ENCODE measurements at places on chromosomes 2 and 18.

- DNase-seq: no peak
Measured at GRCh38 chr2:65031341-65032018, 24.7 kb upstream of the CEP68 start.

GRCh38 chr2:112026509-112026908 is 28.6 kb upstream of the TMEM87B start:
- DNase-seq: no peak

- DNase-seq: no peak
Measured at GRCh38 chr2:69992310-69993047, 31.0 kb upstream of the ASPRV1 start.

- no peak for DNase-seq
Measured at GRCh38 chr2:33419581-33420200, 56.8 kb upstream of the RASGRP3 start.

GRCh38 chr2:5392658-5393057 is 299.5 kb upstream of the SOX11 start:
- no peak for DNase-seq

- DNase-seq: no peak
Measured at GRCh38 chr18:5964996-5965395, 69.7 kb upstream of the TMEM200C start.

DNA sequence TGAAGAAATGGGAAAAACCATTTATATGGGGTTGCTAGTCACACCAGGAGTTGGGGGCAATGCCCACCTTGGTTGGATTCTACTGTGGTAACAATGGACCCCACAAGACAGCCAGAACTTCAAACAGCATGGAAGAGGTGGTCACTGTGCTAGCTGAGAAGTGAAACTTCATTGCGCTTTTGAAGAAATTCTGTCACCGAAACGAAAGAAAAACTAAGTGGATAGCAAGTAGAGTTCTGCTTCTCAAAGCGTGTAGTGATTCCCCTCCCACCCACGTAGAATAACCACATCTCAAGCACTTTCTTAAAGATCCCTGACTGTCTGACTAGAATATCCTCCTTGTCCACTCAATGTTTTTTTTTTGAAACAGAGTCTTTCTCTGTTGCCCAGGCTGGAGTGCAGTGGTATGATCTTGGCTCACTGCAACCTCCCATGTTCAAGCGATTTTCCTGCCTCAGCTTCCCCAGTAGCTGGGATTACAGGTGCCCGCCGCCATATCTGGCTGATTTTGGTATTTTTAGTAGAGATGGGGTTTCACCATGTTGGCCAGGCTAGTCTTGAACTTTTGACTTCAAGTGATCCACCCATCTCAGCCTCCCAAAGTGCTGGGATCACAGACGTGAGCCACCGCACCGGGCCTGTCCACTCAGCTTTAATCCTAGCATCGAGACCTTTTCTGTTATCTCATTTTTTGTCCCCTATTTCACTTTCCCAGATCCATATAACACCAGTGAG is 30.1 kb upstream of the CCL20 start:
- DNase-seq: peak; percentile 44

DNA sequence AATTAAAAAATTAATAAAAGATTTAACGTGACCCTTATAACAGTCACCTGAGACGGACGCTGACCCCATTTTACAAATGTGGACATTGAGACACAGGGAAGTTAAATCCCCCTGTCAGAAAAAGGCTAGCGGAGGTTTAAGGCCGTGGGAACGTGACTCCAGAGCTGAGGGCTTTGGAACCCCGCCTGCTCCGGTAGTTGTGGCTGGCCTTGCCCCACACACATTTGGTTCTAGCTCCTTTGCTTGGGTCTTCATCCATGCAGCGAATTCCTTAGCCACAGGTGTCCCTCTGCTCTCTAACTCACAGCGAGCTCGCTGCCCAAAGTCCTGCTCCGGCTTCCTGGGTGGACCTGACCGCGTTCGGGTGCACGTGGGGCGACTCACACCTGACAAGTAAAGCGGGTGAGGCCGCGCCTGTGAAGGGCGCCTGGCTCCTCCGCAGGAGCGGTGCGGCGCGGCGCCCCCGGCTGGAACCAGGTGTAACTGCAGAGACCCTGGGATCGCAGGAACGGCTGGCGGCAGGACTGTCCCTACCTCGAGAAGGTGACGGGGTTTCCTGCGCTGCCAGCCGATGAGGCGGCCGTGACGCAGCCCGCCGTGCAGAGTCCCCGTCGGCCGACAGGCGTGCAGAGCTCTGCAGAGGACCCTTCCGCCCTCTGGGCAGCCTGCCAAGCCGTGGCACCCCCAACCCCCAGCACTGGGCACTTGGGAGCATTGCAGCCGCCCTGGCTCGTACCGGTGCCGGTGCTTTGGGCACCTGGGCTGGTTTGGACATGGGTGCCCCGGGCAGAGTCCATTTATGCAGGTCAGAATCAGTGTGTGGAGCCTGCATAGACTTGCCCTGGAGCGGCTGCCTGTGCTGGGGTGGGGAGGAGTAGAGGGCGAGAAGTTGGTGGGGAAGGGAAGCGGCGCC is 2.4 kb upstream of the PROC start:
- DNase-seq: peak; percentile 88

GRCh38 chr2:216851486-216852090 is 8.3 kb downstream of the TNP1 start:
- no peak for DNase-seq

DNA sequence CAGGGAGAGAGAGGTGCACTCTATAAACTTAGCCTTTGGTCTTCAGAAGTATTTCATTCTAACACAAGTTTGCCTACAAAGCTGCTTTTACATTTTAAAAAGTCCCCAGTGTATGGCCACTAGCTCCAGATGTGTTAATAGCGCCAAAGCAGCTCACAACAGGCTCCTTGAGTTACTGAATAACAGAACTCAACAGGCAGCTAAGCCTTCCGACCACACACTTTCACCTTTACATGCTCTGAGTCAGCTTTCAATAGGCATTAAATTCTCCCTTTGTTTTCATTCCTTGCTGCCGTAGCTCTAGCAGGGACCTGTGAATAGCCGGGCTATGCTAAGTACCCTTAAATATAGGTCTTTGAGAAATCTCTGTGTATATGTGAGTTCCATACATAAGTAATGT is 262.8 kb upstream of the PARD3B start:
- DNase-seq: no peak

DNA sequence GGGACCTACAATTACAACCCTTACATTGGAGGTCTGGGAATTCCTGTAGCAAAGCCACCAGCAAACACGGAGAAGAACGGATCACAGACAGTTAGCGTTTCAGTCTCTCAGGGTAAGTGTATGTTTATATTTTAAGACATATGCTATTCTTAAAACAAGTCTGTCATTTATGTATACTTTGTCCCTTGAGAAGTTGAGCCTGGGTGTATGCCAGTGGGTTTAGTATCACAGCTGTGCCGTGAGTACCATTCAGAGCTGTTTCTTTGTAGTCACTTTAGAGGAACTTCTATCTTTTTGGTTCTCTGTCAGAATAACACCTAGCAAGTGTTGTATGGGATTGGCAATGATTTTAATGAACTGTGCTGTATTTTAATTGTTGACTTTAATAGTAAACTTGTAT is 125.6 kb downstream of the BIRC6 start:
- DNase-seq: no peak

- no peak for DNase-seq
Measured at GRCh38 chr18:66564236-66564635, 39.7 kb downstream of the CDH19 start.

DNA sequence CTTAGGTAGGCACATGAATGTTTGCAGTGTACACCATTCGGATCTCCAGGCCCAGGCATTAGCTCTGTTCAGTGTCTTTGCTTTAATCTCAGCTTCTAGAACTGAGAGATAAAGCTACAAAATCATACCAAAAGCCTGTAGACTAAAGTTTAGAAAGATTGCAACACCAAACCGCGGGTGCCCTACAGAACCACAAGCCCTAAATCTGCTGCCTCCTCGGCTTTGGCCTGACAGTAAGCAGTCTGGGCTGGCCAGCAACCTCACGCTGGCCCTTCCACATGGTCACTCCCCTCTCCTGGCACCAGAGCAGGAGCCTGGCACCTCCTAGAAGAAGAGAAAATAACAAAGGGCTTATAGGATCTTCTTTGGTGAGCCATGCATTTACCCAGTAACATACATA is 8.9 kb upstream of the OSR1 start:
- no peak for DNase-seq

DNA sequence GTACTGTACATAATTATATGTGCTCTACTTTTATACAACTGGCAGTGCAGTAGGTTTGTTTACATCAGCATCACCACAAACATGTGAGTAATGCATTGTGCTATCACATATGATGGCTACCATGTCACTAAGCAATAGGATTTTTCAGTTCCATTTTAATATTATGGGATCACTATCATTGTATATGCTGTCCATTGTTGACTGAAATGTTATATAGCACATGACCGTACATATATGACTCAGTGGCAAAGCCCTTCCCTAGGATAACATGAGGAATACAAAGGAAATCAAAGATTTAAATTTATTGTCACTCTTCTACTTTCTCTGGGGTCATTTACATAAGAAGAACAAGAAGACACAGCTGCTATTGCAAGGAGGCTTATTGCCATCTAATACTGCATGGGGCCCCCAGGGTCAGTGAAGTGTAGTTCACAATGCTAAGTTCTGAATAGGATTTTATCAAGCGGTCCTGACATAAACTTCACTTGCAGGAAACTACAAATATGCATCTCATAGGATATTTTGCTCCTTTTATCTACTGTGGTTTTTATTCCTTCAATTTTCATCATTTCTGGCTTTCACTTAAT is 21.8 kb downstream of the PDE1A start:
- DNase-seq: no peak

DNA sequence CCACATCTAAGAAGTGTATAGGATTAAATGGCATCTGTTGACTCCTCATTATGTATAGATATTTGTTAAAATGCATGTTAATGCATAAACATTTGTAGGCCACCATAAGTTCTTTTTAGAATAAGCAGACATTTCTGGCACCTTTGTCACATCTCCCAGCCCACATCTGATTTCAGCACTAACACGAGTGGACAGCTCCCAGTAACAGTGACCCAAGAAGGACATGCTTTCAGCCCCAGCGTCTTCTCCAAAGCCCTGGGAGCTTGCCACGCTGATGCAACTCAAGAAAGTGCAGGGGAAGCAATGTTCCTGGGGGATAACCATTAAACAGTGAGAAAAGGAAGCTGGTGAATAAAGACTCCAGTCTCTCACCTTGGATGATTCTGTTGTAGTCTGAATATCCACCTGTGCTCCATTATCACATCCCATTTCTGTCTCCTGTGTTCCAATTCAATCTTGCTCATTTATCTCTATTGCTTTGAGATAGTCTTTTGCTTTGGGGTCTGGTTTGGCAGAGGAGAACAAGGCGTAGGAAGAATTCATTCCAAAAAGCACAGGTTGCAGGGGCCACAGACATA is 182.6 kb upstream of the THSD7B start:
- no peak for DNase-seq

- no peak for DNase-seq
Measured at GRCh38 chr18:79875931-79876461, 75.5 kb downstream of the SLC66A2 start.

All from CD4-positive, alpha-beta T cell treated with Interleukin-4 for 4 hours (primary cell).